GM04504 (cell line): ENCODE measurements at places on chromosomes 2 and 18.
A peak's percentile ranks its signal among the peaks of the same experiment; 100 is the strongest.

GRCh38 chr2:116924509-116924908 lies 890.0 kb upstream of the DDX18 start:
- no peak for DNase-seq

GRCh38 chr2:9782197-9782719 lies 61.0 kb upstream of the TAF1B start:
- DNase-seq = no peak

DNA sequence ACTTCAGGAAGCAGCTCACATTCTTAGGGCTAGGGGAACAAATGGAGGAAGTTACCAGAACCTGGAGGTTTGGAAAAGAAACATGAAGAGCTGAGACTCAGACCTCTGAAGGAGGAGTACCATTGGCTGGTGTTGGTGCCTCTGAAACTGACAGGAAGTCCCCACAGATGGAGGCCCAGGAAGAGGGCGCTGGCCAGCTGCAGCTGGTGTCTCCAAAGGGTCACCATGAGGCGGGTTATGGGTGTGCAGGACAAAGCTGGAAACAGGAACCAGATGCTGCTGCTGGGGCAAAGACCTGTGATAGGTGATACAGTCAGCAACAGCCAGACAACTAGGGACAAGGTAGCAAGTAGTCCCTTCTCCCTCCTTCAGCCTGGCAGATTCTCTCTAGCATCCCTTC lies 136.5 kb upstream of the SERPINE2 start:
- no peak for DNase-seq

- DNase-seq = no peak
Observed at GRCh38 chr2:96927405-96928171, 57.7 kb upstream of the SEMA4C start.

DNA sequence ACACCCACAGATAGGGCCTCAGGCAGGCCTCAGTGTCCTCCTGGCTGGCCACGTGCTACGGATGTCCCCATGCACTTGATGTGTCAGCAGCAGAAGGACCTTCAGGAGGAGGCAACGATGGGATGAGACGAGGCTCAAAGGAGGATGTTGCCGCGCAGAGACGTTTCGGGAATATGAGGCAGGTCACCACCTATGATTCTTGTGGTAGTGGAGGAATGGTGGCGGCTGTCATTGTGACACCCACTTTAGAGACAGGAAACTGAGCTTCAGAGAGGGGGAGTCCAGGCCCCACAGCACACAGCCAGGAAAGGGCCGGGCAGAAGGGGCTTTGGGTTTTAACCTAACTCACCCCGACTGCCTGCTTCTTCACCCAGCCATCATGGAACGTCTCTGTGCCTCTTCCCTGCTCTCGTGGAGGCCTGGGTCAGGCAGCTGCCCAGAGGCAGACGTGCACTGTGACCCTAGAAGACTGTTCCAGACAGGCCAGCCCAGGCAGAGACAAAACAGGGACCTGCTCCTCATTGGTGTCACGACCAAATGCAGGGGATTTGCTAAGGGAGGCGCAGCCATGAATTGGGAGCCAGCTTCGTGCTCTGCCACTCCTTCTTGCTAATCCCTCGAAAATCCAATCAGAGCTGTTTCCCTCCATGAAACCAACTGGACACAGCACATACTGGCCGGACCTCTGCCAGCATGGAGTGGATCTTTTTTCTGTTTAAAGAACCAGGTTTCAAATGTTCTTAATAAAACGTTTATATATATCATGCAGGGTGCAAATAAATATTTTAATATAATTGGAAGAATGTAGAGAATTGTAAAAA lies 169.2 kb downstream of the ASB1 start:
- DNase-seq = no peak

GRCh38 chr2:217585362-217585761 lies 417.4 kb downstream of the TNS1 start:
- no peak for DNase-seq

GRCh38 chr2:160701822-160702221 lies 208.2 kb upstream of the RBMS1 start:
- DNase-seq = no peak

DNA sequence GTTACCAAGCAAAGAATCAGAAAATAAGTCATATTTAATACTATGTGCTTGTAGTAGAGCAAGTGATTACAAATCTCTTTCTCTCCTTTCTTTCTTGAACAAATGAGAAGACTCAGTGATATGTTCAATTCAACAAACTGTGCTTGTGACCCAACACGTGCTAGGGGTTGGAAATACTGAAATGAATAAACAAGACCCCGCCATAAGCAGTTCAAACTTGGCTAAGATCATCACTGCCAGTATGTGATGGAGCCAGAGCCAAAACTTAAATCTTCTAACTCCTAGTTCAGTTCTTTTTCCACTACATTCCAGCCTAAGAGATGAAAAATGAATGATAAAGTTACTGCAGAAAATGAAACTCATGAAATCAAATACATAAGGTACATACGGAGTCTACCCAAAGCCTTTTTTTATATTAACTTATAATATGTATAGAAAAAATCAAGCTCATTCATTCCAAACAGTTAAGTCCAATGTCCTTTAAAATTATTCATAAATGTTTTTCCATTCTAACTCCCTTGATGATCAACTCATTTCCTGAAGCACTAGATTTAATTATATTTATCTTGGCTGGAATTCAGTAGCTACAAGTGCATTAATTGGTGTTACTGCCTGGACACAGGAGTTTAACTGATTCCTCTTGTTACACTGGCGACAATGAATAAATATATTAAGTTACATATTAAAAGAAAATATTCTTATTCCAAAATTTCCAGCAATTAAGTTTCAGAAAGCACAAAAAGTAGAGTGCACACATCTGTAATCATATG lies 36.0 kb downstream of the GALNT3 start:
- DNase-seq = no peak

GRCh38 chr2:119180892-119181291 lies 22.3 kb upstream of the C1QL2 start:
- no peak for DNase-seq

DNA sequence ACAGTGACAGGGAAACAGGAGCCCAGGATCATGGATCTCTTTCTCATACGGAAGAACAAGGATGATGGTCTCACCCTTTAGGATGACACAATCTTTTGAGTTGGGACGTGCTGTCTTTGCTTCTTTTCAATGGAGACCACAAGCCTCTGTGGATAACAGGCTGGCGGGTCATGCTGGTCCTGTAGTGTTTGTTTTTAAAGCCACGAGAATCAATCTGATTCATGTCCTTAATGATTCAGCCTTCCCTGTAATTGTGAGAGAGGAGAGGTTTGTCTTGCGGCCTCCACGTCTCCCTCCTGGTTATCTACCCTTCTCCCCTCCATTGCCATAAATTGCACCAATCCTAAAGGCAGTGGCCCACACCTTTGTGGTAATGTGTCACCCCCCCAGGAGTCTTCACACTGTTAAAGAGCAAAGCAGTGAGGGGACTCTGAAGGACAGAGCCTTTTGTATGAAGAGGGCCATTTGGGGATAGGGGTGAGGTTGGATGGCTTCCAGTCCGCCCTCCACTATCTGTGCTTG lies 87.7 kb upstream of the TGFA start:
- DNase-seq = no peak

DNA sequence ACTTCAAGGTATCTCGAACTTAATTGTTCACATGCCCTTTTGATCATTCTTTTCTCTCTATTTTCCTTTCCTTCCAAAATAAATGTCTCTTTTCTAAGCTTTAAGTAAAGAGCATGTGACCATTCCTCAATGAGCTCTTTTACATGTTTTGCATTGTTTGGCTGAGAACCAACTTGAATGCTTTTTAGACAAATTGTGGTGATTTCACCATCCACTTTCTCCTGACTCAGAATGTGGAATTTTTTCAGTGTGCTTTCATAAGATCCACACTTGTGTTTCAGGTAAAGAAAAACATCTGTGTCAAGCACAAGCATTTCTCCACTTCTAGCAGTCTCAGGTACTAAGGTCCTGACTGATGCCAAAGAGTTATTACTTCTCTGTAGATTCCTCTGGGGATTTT lies 10.7 kb downstream of the RBM43 start:
- peak; percentile 59 for DNase-seq

GRCh38 chr2:75607988-75608683 lies 38.4 kb upstream of the MRPL19 start:
- DNase-seq = no peak

- no peak for DNase-seq
Observed at GRCh38 chr2:241941691-241942301, 72.3 kb downstream of the RTP5 start.

- no peak for DNase-seq
Observed at GRCh38 chr2:54639609-54640008, 83.9 kb upstream of the EML6 start.

DNA sequence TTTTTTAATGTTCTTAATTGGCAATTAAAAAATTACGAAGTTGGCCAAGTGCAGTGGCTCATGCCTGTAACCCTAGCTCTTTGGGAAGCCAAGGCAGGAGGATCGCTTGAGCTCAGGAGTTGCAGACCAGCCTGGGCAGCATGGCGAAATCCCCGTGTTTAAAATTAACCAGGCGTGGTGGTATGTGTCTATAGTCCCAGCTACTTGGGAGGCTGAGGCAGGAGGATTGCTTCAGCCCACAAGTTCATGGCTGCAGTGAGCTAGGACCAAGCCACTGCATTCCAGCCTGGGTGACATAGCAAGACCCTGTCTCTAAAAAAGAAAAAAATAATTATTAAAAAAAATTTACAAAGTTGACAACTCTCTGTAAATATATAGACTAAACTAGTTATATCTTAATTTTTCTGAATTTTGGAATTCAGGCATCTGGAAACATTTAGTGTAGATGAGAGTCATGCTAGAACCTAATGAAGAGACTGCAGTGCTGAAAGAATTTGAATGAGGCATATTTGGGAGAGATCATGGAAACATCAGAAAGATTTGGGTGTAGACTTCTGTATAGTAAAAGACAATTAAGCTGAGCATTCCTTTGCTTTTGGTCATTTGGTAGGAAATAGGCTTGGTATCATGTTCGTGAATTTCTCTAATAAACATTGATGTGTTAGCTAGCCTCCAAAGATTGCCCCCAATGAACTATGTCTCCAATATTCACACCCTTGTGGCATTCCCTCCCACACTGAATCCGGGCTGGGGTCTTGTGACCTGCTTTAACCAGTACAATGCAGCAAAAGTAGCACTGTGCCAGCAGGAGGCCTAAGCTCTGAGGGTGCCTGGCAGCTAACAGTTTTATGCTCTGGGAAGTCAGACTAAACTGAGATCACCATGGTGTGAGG lies 4.2 kb upstream of the ROCK1 start:
- peak; percentile 79 for DNase-seq

- DNase-seq = no peak
Observed at GRCh38 chr2:170141865-170142264, 36.1 kb upstream of the MYO3B start.

GRCh38 chr2:54858021-54858681 lies 134.7 kb downstream of the EML6 start:
- DNase-seq = no peak

GRCh38 chr18:57433482-57433881 lies 1.7 kb upstream of the ONECUT2 start:
- DNase-seq = no peak

DNA sequence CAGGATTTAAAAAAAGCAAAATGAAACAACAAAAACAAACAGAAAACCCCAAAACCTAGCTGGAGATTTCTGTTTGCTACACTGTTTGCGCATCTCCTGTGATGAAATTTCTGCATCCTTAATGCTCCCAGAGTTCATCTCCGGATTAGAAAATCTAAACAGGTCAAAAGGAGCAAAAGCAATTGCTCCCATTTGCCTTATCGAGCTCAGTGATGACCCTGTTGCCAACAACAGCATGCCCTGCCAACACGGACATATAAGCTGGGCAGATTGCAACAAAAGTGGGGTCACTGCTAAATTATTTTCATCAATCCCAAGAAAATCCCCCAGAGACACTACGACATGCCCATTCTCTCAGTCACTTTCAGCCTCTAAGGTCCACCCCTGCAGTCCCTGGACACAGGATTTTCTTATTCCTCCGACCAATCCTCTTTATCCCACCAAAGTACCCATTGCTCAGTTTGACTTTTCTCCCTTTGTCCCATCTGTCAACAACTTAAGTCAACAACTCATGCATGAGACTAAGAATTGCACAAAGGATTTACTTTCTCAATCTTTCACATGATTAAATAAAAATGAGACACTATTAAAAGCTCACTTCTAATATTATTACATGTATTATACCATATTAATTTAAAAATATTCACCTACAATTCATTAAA lies 67.8 kb downstream of the ABCG8 start:
- no peak for DNase-seq

GRCh38 chr2:38375696-38376345 lies 1.3 kb downstream of the ATL2 start:
- DNase-seq = peak; percentile 4

- DNase-seq = no peak
Observed at GRCh38 chr2:196333397-196333796, 162.0 kb upstream of the STK17B start.

- DNase-seq = no peak
Observed at GRCh38 chr2:57546478-57546877, 500.1 kb upstream of the VRK2 start.

GRCh38 chr18:52569492-52569891 lies 229.5 kb downstream of the DCC start:
- DNase-seq = no peak

DNA sequence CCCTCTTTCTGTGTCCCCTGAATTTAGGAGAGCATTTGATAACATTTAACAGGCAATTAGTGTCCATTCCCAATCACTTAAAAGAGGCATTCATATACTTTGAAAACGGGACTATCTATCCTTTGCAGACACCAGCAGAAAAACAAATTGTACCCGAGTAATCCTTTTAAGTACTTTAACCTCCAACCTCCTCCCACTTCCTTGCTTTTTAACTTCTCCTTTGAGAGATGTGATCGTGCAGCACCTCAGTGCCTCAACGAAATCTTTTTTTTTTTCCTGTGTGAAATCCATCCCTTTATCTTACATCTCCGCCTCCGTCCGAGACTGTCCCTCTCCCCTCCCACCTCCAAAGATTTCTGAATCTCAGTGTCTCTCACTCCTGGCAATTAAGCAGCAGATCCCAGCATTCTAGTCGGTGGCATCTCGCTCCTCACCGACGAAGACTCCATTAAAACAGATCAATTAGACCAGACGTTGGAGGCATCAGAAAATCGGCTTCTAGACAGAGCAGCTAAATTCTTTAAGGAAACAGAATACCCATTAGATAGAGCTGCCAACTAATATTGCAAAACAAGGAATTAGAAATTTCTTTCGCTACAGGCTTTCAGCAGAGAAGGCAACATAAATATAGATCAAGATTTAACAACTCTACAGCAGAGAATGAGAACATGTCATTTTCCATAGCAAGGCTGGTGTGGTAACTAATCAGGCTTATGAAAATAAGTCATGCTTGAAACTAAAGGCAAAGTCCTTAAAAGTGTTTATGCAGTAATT lies 1.9 kb upstream of the TMEFF2 start:
- no peak for DNase-seq

DNA sequence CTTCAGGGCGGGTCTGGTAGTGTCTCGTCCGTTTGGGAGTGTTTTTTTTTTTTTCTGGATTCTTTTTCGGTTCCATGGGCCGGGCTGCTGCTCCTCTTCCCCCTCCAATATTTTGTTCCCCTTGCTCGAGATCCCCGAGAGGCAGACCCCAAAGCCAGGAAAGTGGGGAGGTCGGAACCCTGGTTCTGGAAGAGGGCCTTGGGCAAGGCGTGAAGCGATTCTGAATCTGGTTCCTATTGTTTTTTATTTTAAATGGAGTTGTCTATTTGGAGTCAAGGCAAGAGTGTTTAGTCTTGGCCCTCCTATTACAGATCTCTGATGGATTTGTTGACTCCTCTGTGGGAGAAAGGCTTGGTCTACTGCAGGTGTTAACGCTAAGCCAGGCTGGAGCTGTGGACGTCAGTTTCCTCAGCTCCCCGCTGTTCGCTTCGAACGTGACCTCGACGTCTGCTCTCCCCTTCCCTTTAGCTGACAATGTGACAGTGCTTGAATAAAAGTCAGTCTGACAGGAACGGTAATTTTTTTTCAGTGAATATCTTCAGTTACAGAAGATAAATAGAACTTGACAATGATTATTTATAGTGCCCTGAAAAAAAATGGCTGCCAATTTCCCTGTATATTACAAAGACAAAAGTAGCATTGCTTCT lies 683 bp upstream of the DNAJC27 start:
- DNase-seq = no peak
